Cerebellar cortex (tissue), 1 donor: ENCODE measurements at places on chromosomes 2 and 18.
A peak's percentile ranks its signal among the peaks of the same experiment; 100 is the strongest.

GRCh38 chr2:2645162-2645855 is 314.2 kb upstream of the MYT1L start:
- DNase-seq = no peak

GRCh38 chr2:65813631-65814173 is 381.3 kb upstream of the SPRED2 start:
- no peak for DNase-seq

DNA sequence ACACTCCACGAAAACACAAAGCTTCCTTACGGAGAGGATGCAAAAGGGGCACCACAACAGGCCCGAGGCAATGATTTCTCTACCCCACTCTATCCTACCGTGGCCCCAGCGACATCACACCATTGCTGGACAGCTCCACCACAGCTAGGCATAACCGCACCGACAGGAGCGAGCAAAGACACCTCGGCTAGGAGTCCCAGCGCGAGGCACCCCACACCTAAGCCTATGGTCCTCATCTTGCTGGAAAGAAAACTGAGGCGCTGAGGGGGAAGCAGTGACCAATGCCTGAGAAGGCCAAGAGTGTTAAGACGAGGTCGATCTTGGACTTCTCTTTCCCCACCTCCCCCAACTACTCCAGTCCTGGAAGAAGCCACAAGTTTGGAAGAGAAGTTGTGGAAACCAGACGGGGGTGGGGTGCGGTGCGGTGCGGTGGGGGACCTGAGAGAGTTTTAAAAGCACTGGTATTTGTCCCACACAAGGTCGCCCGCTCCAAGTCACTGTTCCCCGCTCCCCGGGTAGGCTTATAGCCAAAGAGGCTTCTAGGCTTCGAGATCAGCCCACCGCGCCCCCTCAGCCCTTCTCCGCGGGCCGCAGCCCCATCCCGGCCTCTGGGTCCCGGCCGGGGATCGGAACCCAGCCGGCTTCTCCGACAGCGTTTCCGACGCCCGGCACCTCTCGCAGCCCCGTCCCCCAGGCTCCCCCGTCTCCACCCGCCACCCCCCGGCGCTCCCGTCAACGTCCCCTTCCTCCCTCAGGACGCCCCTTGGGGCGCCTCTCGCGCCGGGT is 766 bp downstream of the PDE6D start:
- peak; percentile 17 for DNase-seq

- no peak for DNase-seq
These were observed 1081.9 kb downstream of the LRP1B start for GRCh38 chr2:141048951-141049350.

- DNase-seq = peak; percentile 68
These were observed 9.5 kb downstream of the RTTN start for GRCh38 chr18:70195852-70196434.

GRCh38 chr2:196750291-196750923 is 49.1 kb downstream of the GTF3C3 start:
- DNase-seq = no peak

DNA sequence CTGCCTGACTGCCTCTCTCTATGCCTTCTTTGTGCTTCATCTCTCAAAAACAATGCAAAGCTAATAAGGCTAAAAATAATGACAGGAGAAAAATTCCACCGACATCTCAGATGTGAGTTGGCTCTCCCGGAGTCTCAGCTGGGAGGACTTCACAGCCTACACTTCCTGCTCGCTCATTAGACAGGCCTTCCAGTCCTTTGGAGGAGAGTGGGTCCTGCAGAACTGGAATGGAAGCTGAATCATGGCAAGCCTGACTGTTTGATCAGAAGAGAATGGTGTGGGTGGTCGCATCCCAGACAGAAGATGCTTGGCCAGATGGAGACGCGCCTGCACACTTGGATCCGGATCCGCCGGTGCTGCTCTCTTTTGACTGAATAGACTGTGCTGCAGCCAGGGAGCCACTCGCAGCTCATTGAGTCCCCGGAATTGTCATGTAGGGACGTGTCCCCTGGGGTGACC is 49.7 kb downstream of the TRIB2 start:
- no peak for DNase-seq

- DNase-seq = peak; percentile 70
These were observed 423.7 kb downstream of the TGIF1 start for GRCh38 chr18:3873698-3874097.

DNA sequence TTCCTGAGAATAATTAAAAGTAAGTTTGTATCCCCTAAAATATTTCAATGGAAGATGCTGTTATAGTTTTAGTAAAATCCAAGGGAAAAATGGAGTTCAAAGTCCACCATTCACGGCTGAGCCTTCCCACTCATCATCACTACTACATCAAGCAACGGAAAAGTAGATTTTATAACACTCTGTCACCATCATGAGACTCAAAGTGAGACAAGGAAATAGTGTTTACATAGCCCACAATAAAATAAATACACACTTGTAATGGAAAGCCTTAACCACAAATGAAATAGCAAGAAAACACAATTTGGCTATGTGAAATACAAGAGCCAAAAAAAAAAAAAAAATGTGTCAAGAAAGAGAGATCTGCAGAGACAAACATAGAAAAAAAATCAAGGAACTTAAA is 569.9 kb upstream of the REG3G start:
- DNase-seq = no peak

DNA sequence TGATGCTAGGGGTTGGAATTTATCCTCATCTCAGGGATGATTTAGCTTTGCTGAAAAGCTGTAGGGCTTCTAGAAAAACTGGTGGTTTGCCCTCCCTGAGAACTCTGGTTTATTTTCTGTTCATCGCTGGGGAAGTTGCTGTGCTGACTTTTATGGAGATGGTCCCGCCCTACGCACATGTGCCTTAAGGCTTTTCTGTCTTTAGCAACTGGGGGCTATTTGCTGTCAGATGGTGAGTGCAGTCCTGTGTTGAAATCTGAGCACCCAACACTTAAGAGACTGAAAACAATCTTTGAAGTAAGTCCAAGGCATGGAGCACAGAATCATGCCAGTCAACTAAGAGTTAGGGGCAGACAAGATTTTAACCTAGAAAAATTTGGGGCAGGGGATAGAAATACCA is 2148.4 kb upstream of the CELF4 start:
- no peak for DNase-seq

GRCh38 chr18:62026586-62026985 is 133.8 kb upstream of the RNF152 start:
- no peak for DNase-seq
